ENCODE measurements at places on chromosomes 4 and X.
A peak's percentile ranks its signal among the peaks of the same experiment; 100 is the strongest.

DNA sequence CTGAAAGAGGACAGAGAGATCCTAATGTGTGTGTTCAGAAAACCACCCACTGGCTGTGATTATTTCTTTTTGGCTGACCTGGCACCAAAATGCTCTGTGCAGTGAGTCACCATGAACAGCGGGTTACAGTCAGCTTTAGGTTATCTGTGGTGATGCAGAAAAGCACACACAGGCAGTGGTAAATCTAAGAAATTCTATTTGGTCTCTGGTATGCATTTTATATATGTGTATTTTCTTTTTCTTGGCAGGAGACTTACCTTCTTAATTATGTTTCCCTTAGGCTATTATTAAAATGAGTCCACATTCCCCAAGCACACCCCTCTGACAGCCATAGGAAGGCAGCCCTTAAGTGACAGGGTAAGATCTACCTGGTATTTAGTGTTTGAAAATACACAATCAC lies 79.1 kb upstream of the TFDP3 start:
- no peak for DNase-seq

DNA sequence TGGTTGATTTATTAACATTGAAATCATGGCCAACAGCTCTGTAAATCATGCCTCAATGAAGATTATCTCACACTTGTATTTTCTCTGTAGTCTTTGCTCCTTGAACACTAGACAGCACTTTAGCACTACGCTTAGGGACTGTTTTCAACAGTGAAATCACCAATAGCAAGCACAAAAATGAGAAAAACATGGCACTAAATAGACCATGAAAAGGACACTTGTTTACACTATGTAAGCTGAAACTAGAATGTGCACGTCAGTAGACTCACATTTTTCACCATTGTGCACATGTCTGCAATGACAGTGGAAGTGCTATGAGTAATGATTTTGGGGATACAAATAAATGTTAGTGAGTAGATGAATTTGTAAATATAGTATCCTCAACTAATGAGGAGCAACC lies 3.1 kb downstream of the BMP2K start:
- DNase-seq: no peak

DNA sequence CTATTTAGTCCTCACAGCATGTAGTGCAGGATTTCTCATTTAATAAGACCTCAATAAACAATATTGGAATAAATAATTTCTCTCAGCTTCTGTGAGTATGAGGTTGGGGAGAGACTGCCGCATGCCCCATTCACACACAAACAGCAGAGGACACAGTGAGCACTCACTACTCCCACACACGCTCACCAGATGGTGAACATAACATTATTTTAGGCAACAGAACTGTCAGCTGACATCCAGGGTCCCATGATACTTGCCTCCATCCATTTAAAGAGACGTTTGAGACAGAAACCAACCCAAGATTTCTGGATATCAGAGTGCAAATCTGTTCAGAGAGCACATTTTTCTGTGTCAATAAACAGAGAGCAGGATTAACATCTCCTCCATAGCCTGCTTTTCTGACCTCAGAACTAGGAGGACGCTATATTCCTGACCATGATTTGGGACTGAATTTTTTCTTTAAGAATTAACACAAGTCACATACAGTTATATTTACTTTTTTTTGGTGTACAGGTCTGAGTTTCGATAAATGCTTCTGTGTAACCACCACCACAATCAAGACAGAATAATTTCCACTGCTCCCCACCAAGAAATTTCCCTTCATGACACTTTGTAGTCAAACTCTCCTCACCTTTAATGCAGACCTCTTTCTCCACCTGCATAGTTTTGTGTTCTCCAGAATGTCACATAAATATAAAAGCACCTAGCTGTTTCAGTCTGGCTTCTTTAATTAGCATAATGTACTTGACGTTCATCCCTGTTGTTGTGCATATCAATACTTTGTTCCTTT lies 16.7 kb downstream of the GPRIN3 start:
- DNase-seq: no peak

DNA sequence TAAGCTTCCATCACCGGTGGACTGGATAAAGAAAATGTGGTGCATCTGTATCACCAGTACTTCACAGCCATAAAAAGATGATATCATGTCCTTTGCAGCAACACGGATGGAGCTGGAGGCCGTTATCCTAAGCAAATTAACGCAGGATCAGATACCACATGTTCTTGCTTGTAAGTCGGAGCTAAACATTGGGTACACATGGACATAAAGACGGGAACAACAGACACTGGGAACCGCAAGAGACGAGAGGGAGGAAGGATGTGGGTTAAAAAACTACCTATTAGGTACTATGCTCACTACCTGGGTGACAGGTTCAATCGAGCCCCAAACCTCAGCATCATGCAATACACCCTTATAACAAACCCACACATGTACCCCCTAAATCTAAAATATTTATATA lies 16.3 kb upstream of the IDS start:
- peak; percentile 57 for DNase-seq

DNA sequence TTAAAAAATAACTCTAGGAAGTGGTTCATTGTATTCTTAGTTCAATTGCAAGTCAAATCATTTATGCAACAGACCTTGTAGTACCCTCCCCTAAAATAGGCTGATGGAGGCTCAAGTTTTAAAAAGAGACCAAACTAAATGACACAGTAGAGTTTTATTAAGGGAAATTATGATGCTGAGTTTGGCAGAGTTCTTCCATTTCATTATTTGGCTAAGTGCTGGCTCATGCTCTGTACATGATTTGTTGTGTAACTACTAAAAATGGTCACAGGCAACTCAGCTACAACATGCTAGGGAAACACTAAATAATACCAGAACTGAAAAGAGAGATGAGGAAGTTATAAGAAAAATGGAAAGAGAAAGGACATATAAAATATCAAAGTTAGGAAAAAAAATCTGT lies 96.1 kb upstream of the TFDP3 start:
- no peak for DNase-seq

DNA sequence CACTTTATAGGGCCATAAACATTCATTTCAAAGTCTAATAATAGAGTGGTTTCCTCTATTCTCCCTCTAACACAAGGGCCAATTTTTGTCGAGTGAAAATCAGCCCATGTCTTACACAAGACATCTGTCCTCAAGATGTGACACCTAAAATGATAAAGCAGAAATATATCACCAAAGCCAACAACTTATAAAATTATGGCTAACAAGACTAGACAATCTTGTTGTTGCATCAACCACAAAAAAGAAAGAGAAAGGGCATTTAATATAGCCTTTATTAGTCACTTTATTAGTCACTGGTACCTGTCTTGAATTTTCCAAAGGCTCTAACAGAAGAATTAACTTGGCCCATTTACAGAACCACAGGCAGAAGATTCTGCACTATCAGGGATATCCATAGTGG lies 161.6 kb downstream of the SMIM20 start:
- DNase-seq: no peak

DNA sequence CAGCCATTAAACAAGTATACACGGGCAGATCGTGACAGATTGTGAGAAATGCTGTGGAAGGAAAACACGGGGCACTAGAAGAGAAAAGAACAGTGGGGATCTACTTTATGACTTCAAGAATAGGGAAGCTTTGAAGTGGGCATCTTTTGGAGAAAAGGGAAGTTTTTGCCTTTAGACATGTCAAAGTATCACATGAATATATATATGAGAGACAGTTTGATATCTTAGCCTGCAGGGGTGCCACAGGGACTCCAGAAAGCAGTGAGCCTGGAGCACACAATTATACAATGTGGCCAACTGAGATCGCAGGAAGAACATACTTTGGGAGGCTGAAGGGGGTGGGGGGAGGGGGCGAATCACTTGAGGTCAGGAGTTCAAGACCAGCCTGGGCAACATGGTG lies 35.7 kb downstream of the RELL1 start:
- DNase-seq: no peak

DNA sequence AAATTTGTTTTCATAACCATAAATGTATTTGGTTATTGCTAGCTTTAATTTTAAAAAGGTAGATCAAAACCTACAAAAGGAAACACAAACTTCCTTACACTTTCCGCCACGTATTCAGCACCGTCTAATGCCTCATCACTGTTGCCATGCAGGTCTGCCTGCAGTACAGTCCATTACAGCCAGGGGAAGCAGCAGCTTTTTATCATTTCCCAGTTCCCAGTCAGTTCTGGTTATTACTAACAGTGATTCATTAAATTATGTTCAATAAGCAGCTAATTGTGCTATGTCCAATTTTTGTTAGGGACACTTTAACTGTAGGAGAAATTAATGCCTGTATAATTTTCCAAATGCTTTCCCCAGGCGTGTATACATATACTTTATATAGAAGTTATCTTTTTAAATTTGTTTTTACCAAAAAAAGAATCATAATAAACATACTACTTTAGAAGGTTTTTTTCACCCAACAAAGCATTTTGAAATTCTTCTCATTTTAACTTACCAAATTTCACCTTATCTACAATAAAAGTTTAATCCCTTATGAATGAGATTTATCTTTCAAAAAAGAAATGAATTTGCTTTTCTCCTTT lies 93.3 kb downstream of the ANXA3 start:
- peak; percentile 75 for DNase-seq

DNA sequence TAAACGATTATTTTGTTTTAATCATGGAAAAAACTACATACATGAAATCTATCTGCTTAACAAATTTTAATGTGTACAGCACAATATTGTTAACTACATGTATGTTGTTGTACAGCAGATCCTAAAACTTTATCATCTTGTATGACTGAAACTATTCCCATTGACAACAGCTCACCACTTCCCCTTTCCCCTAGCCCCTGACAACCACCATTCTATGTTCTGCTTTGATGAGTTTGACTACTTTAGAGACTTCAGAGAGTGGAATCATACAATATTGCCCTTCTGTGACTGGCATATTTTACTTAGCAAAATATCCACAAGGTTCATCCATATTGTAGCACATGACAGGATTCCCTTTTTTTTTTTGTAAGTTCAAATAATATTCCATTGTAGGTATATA lies 185.9 kb downstream of the CFAP299 start:
- DNase-seq: no peak

DNA sequence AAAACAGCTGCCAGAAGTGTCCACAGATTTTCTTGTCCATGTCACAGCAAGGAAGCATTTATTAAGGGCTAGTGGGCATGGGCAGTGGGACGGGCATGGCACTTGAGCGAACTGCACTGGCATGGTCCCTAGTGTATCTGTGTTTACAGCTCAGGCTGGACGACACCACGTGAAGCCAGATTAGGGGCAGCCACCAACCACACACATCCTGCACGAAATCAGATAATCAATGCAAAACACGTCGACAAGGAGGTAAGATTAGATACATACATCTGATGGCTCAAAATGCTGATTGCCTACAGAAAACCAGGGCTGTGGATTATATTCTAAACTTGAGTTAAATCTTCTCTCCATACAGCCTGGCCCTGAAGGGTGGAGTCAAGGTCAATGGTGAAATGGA lies 103.8 kb upstream of the ATP6AP2 start:
- DNase-seq: no peak

DNA sequence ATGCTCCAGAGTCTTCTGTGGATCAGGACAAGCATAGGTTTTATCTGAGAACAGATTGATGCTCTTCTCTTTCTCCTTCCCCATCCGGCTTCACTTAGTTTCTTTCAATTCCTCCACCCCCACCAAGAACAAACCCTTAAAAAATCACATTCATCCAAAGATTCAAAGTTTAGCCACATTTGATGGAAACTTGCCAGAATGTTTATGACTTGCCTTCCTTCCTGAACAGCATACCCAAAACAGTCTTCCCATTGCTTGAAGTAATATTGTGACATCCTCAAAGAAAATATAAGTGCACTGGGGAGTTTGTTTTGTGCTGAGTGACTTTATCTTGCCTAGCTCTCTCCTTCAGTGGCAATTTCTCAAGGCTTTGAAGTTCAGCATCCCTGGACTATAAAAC lies 83.0 kb downstream of the MAGEB17 start:
- no peak for DNase-seq

- no peak for DNase-seq
These were observed 56.6 kb downstream of the ZNF827 start for GRCh38 chr4:145881989-145882388.

DNA sequence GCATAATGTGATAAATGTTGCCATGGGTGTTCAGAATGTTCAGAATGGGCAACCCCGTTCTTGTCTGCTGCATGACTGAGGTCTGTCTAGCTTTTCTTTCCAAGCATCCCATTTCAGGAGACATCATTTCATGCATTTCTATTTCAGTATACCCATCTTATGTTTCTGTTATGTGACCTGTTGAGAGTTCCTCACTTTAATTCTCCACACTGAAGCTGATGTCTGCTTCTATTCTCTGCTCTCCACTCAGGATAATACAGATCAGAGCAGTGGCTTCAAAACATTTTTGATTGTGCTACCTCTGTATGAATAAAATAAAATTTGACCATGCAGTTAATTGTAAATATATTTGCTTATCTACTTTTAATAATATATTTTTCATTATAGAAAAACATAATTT lies 398.6 kb downstream of the ARHGAP24 start:
- DNase-seq: no peak

- no peak for DNase-seq
These were observed 547.2 kb upstream of the DIPK2B start for GRCh38 chrX:45747905-45748304.

DNA sequence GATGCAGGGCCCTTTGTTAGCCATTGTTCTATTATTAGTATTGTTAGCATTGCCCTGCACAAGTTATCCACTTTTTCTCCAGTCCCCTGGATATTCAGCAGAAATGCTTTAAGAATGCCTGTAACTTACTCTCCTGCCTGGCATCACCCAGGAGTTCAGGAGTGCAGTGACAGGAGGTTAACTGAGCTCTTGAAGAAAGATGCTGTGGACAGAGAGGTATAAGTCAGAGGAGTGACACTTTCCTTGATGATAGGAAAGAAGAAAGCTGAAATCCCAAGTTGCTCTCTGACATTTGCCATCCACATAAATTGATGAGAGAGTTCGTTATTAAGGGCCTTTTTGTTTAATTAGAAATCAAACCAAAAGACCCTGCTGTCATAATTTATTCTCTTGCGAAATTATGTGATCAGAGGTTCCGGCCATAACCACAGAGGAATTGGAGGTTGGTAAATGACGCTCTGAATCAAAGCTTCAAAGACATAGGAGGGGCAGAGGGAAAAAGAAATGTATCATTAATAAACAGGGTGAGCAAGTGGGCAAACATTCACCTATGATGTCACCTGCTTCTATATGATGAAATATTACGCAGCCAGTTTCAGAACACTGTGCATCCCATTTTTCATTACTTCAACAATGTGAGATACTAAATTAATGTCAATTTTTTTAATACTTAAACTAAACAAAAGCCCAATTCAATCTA lies 230.2 kb upstream of the JADE1 start:
- no peak for DNase-seq

DNA sequence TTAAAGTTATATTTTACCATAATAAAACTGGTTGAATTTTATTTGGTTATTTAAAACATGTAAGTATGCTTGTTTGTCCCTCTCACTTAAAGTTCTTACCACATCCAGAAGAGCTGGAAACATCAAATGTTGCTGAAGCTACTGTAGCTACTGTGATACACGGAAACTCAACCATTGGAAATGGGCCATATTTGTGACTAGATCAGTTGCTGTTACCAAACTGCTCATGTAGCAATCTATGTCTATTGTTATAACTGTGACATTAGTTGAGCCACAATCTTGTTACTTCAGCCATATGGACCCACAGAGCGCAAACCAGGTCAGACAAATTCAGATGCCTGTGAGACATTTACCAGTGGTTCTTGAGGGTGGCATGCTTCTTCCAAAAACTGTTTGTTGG lies 41.6 kb downstream of the NDNF start:
- DNase-seq: no peak

- DNase-seq: no peak
These were observed 138.2 kb downstream of the EMCN start for GRCh38 chr4:100379583-100380105.

All from Jurkat, Clone E6-1 (cell line).